Choroid plexus epithelial cell (primary cell): ENCODE measurements at places on chromosomes 1 and 21.

- DNase-seq, result no peak
Measured at GRCh38 chr1:78683079-78683478, 33.4 kb downstream of the IFI44 start.

DNA sequence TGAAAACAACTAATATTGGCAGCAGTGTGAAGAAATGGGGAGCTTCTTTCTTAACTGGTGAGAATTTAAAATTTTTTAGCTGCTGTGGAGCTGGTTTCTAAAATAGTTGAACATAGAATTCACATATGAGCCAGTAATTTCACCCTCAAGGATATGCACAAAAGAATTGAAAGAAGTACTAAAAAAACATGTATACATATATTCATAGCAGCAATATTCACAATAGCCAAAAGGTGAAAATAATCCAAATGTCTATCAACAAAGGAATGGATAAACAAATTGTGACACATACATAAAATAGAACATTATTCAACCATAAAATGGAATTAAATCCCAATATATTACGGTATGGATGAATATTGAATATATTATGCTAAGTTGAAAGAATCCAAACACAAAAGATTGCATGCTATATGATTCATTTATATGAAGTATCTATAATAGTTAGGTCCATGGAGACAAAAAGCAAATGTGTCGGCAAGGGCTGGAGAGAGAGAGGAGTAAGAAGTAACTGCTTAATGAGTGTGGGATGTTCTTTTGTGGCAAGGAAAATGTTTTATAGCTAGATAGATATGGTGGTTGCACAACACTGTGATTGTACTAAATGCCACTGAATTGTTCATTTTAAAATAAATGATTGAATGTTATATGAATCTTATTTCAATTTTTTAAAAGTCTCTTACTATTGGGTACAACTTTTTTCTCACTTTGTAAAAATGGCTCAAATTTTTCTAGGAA is 14.8 kb upstream of the COL11A1 start:
- no peak for DNase-seq

DNA sequence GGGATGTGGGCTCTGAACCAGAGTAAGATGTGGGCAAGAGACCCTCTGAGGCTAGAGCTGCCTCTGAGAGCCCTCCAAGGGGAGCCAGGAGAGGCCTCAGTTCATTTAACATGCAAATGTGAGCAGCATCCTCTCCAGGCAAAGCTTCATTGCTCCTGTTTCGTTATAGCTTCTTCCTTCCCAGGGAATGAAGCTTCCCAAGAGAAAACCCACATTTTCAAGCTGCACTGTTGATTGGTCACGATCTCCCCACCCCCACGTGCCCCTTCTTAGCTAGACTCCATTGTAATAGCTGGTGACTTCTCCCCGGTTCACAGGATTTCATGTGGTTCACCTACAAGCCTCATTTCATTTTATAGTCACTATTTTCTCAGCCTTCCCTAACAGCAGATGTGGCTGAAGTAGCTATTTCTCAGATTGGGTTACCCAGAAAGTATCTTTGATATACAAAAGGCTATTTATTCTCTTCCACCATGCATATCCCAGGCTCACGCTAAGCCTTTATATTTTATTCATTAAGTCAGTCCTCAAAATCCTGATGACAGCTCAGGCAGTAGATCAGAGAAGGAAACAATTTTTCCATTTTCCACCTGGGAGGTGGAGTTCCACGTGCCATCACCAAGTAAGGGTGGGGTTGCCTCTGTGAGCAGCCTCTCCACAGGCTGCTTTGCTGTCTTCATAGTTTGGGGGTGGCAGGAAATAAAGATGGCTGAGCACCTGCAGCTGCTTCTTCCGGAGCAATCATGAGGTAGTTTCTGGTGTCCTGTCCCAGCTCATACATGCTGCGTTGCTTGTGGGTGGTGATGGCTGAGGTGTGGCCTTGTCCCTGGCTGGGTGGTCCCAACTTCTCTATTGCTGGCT is 178.3 kb upstream of the RAB4A start:
- DNase-seq, result no peak

GRCh38 chr1:175003521-175003920 is 3.8 kb downstream of the CACYBP start:
- no peak for DNase-seq

- no peak for DNase-seq
Measured at GRCh38 chr1:41474490-41475271, 9.8 kb downstream of the EDN2 start.

DNA sequence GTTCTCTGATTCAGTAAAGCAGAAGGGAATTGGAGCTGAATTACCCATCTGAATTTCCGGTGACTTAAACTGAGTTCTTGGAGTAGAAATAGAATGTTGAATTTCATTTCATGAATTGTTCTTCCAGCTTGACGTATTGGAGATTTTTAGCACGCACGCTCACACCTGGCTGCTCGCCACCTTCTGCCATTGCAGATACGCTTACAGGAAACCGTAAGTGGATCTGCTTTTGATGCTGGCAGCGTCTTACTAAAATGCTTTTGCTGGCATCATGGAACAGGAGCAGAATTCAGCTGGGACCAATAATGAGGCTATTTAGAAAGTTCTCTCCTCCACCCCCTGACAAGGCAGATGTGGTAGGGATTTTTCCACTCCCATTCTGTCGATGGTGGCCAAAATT is 17.7 kb upstream of the ELAVL4 start:
- no peak for DNase-seq

DNA sequence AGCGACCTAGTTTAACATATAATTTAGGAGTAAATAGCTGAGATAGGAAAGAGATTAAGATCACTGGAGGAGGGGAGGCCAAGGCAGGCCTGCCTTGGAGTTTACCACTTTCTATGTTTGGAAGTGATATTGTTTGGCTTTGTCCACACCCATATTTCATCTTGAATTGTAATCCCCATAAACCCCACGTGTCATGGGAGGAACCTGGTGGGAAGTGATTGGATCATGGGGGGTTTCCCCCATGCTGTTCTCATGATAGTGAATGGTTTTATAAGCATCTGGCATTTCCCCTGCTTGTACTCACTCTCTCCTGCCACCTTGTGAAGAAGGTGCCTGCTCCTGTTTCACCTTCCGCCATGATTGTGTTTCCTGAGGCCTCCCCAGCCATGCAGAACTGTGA is 58.3 kb upstream of the ARTN start:
- DNase-seq, result no peak

GRCh38 chr1:5570931-5571330 is 421.3 kb downstream of the NPHP4 start:
- no peak for DNase-seq

DNA sequence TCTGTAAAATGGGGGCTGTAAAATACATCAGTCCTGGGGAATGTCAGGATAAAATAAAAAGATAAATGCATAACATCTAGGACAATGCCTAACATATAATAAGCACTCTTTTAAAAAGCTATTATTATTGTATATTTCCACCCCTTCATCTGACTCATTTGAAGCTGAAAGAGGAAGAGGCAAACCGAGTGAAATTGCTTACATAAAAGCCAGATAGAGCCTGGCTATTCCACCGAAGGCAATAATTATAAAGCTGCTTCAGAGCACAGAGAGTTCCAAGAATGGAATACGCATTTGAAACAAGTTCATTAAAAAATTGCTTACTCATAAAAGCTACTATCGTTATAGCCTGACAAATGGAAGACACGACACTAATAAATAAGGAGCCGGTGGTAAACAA is 186.1 kb upstream of the CAMK1G start:
- no peak for DNase-seq

- peak; percentile 37 for DNase-seq
Measured at GRCh38 chr1:212302745-212303383, 17.7 kb downstream of the PPP2R5A start.

GRCh38 chr21:33587792-33588484 is 546 bp downstream of the DONSON start:
- DNase-seq, result peak; percentile 37

- peak; percentile 18 for DNase-seq
Measured at GRCh38 chr1:85888921-85889320, 180.7 kb upstream of the ZNHIT6 start.

- no peak for DNase-seq
Measured at GRCh38 chr1:118558933-118559332, 373.9 kb upstream of the SPAG17 start.

GRCh38 chr21:35905096-35905962 is 155.0 kb downstream of the SETD4 start:
- no peak for DNase-seq

DNA sequence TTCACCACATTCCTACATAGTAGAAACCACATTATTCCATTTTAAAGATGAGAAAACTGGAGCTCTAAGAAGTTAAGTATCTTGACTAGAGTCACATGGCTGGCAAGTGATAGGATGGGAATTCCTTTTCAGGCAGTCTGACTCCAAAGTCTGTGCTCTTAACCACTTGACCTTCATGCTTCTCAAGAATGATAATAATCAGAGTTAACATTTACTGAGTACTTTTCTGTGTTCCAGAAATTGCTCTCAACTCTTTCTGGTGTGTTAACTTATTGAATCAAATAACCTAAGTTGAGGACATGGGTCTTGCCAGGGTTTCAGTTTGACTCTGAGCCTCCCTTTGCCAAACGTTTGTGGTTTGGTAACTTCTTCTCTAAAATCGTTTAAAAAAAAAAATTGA is 169.4 kb downstream of the RASAL2 start:
- DNase-seq, result peak; percentile 53

- no peak for DNase-seq
Measured at GRCh38 chr1:213464786-213465460, 413.9 kb downstream of the RPS6KC1 start.

DNA sequence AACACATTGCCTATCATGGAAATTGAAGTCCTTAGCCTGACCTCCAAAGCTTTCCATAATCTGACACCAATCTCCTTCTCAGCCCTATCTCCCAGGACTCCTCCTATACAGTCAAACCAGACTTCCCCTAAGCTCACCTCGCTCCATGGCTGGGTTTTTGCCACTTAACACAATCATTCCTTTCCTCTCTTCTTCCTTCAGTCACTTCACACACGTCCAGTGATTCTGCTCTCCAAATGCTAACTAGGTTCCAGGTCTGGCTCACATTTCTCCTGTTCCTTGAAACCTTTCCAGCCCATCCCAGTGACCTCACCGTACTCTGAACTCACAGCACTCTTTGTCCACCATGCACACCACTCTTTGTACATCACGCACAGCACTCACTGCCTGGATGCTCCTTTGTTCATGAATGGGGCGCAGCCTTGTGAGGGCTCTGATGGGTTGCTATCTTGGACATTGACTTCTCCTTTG is 98.4 kb downstream of the GLUL start:
- DNase-seq, result no peak

GRCh38 chr1:75797273-75797588 is 549 bp downstream of the MSH4 start:
- no peak for DNase-seq

GRCh38 chr1:17023102-17023501 is 11.4 kb upstream of the ATP13A2 start:
- no peak for DNase-seq

DNA sequence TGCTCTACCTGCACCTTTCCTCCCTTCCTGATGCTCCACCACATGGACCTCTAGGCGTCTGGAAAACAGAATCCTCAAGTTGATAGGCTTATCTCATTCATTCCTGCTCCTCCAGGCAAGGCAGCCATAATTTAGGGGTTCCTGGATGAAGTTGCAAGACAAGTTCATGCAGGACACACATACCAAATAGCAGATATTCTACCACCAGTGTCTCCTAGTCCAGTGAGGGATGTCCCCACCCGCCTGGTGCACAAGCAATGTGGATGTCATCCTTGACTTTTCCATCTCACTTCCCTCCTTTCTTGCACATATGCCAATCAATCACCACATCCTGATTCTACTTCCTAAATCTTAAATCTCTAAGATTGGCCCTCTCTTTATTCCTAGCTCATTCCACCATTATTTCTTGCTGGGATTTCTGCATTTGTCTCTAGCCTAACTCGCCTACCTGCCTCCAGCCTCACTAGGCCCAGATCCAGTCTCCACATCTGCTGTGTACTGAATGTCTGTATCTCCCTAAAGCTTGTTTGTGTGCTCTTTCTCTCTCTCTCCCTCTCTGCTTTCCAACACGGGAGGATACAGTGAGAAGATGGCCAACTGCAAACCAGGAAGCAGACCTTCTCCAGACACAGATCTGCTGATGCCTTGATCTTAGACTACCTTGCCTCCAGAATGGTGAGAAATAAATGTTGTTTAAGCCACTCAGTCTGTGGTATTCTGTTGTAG is 40.5 kb downstream of the CD34 start:
- no peak for DNase-seq

- DNase-seq, result peak; percentile 42
Measured at GRCh38 chr1:162846256-162847212, 14.4 kb downstream of the CCDC190 start.

DNA sequence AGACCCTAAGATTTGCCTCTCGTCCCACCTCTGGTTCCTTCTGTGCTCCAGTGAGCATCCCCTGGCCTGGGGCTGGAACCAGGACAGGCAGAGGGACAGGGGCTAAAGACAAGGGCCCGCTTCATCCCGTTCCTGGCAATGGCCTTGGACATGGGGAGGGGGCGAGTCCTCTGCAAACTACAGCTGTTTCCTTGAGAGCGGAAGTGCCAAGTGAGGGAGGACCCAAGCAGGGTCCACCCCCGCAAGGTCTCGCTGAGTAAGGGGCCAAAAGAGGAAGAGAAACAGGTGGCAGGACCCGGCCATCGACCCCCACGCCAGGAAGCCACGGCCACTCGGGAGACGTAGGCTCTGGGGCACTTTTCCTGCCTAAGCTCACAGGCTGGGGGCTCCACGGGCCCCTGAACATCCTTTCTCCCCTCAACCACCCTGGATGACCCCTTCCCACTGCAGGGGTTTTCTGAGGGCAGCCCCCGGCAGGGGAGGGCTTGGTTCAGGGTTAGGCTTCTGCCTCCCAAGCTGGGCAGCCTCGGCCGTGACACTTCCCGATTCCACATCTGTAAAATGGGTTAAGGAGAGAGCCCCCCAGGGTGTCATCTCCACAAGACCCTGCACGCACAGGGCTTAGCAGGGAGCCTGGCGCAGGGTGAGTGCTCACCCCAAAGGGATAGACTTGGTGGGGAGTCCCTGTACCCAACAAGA is 17.9 kb upstream of the PLEKHG5 start:
- no peak for DNase-seq

DNA sequence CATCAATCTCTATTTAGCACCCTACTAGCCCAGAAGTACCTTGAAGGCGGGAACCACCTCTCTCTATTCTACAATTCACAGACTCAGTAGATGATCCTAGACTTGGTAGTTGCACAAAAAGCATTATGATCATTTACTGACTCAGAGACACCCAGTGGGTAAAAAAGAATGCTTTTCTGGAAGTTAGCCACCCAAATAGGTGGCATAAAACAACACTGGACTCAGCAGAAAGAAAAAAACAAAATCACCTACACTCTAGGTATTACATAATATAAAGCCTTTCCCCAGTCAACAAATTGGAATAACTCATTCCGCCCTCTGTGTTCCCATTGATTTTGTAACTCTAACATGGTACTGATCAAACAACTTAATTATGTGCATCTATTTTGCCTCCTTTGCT is 126.3 kb downstream of the PTPN14 start:
- no peak for DNase-seq

- no peak for DNase-seq
Measured at GRCh38 chr1:109306832-109307273, at the start of gene MYBPHL. Gene MYBPHL, minus strand, starts transcription at chr1:109307011. Its CDS starts 20 bp downstream, at chr1:109306991.

- no peak for DNase-seq
Measured at GRCh38 chr1:168392958-168393549, 112.4 kb downstream of the TBX19 start.
